EH (cell line): ENCODE measurements at places on chromosomes 7 and 10.
A peak's percentile ranks its signal among the peaks of the same experiment; 100 is the strongest.

DNA sequence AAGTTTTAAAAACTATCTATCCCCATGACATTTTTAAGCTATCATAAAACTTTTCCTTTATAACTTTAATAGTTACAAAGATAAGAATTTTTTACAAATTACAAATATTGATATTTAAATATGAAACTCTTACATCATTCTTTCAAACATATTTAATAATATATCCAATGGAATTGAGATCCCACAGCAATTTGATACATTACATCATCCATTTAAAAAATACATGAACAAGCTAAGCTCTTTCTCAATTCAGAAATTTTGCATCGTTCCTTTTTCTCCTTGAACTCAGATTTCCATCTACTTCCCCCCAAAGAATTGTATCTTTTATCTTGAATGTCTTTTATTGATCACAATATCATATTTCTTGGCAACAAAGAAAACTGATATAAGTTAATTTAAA is 118.4 kb upstream of the GLCCI1 start:
- DNase-seq = no peak

DNA sequence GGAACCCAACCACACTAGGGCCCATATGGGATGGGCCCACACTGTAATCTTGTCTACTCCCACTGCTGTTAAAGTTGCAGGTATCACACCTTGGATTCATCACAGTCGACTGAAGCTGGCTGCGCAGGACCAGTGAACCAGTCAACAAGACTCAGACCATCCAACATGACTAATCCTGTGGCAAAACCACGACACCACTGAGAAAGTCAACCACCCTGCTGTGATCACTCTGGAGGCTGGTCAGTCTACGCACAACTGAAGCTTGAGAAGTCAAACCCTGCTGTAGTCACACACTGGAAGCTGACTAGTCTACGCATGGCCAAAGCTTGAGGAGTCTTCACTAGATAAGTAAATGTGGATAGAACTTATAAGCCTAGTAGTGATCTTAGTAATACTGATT is 9.6 kb upstream of the CYREN start:
- no peak for DNase-seq

GRCh38 chr7:139855498-139856270 is 26.6 kb downstream of the TBXAS1 start:
- no peak for DNase-seq

GRCh38 chr10:14560274-14560673 is 214.4 kb downstream of the FAM107B start:
- peak; percentile 71 for DNase-seq

- DNase-seq = peak; percentile 81
These were observed at the start of gene LRRC17 for GRCh38 chr7:102912742-102913141. Gene LRRC17, plus strand, starts transcription at chr7:102913000. Its CDS starts 20,914 bp downstream, at chr7:102933914.
